ENCODE measurements at places on chromosomes 7 and 10. TPM values are rescaled to one million over a fixed set of nuclear protein-coding genes. Genes with fewer than 3 reads are reported as not detected.

DNA sequence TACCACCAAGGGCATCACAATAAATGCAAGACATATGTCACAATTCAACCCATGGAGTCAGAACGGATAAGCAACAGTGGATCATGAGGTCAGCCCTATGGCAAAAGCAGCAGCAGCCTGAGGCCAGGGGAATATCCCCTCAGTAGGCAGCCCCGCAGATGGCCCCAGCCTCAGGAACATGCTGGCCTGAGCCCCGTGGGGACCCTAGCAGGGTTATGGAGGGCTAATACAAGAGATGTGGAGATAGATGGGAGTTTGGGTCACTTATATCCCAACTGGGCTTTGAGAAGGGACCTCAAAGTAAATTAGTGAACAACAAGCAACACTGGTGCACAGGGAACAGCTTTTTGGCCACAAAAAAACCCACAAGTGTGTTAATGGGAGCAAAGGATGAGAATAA is 9.1 kb downstream of the TMEM72 start:
- DNase-seq = no peak

DNA sequence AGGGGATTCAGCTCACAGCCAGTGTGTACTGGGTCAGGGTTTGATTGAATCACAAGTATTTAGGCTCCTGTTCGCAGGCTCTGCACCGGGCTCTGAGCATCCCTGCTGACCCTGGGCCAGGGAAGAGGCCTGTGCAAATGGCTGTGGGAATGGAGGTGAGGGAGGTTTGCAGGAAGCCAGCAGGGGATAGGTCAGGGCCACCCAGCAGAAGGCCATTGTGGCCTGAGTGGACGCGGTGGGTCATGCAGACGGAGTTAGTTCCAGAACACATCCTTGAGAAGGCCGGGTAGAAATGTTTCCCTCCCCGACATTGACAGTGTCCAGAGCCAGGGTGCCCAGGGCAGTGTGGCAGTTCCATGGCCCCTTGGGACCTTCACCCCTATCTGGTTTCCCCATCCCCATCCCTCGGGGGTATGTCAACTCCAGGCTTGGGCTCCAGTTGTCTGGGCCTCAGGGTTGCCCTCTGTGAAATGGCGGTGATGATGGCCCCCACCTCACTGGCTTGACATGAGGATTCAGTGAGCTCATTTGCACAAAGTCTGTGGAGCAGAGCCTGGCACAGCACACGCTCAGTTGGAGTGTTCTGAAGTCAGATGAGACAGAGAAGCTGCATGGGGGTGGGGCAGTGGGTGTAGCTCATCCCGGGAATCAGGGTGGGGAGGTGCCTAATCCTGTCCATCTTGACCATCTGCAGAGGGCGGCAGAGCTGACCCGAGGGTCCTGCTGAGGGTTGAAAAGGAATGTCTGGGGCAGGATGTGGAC is 107.6 kb downstream of the ADCY1 start:
- DNase-seq = no peak

DNA sequence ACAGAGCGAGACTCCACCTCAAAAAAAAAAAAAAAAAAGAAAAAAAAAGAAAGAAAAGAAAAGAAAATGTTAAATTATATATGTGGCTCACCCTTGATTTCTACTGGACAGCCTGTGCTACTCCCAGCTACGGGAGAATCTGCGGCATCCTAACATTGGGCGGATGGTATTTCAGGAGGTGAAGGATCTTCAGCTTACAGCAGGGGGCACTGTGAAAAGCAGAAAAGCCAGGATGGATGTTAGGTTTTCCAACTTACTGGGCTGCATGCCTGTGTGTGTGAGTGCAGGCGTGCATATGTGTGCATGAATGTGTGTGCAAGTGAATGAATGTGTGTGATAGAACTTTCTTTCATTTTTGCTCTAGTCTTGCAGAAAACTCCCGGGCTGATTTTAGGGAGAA is 1066.5 kb downstream of the TYW1 start:
- DNase-seq = no peak

- no peak for DNase-seq
Measured at GRCh38 chr7:45401851-45402250, 172.3 kb upstream of the ADCY1 start.

- DNase-seq = no peak
Measured at GRCh38 chr7:4849390-4849789, 12.4 kb downstream of the PAPOLB start.

DNA sequence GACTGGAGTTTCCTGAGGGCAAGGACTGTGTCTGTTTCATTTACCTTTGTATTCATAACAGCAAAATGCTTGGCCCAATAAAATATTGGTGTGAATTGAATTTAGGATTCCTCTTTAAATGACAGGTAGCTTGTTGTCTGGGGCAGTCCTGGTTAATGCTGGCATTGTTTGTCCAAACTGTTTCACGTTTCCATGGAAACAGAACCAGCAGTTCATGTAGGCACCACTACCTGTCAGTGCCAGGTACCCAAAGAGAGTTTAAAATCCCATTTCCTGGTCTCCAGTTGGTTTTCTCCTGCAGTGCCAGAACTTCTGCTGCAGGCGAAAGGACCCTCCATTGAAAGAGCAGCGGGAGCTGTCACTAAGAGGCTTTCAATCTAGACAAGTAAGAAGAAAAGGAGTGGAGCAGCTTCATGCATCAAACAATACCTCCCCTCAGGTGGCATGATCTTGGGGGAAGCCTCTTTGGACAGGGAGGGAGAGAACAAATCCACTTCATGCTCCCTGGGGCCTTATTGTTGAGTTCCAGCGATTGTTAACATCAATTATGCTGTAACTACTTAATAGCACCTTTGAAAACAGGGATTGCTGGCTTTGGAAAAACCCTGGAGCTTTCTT is 109.6 kb downstream of the KIF20B start:
- DNase-seq = no peak

DNA sequence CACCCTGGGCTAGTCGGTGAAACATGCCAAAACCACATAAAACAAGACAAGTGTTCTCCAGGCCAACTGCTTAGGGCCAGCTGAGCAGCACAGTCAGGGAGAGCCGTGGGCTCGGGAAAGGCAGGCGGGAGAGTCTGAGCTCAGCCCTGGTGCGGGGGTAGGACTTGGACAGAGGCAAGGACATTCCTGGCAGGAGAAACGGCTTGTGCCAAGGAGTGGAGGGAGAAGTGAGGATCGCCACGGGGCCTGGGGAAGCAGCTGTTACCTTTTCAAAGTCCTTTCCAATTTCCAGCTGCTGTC is 4.2 kb downstream of the ELN start:
- no peak for DNase-seq

DNA sequence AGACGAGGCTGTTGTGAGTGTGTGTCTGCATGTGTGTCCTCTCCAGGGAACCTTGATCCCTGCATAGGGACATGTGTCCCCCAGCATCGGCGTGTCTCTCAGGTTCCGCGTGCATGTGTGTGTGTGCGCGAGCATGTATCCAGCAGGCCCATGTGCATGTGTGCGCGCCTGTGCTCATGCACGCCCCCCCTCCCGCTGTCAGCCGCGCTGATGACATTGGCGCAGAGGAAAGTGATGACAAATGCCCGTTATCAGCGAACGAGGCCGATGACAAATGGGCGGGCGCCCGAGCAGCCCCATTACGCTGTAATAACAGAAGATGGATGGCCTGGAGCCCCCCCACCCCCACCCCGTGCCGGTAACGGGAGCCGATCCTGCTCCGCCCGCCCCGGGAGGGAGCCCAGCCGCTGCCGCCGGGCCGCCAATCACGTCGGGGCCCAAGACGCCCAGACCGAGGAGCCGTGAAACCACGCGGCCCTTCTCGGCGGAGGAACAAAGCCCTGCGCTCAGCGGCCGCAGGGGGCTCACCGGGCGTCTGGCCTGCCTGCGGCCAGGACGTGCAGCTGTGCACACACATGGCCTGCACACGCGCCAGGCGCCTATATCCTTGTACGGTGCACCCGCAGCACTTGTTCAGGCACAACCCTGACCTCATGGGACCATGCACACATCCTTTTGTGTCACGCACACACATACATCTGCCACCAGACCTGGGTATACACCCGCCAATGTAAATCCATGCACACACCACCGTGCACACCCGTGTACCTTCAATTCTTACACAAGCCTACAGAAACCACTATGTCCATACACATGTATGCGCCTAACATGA is 21.5 kb downstream of the POLL start:
- no peak for DNase-seq

The RAPGEF5 gene
- 32.6 TPM for total RNA-seq

The SPDYE2 gene
- not detected for total RNA-seq

The CHAT gene
- not detected for total RNA-seq

The C10orf62 gene
- 0.24 TPM for total RNA-seq

The GRM8 gene
- total RNA-seq = 0.68 TPM

The GRID1 gene
- total RNA-seq = 0.77 TPM

The SPDYE16 gene
- not detected for total RNA-seq

The PIP gene
- total RNA-seq = not detected

Data from heart right ventricle (tissue), 16 donors.